ENCODE measurements at places on chromosomes 5 and 9.

DNA sequence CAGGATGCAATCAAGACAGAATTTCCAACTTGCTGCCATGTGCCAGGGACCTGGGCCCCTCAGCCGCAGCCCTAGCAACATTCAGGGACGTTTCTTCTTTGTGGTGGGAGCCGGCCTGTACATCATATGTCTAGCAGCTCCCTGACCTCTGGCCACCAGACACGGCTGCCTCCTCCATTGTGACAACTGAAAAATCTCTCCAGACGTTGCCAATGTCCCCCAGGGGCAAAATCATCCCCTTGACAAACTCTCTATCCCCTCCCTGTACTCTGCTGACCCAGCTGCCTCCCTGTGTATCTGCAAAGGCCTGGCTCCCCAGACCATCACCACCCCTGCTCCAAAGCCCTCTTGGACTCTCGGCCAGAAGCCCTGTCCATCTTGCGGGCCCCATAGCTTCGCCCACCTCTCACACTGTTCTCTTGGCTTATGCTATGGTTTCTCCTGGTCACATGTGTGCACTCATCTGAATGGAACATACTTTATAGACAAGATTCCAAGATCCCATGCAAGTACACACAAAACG, 40.8 kb downstream of the BICD2 start:
- no peak for DNase-seq

- DNase-seq, result no peak
Observed at GRCh38 chr5:149261246-149261645, 10.4 kb upstream of the AFAP1L1 start.

DNA sequence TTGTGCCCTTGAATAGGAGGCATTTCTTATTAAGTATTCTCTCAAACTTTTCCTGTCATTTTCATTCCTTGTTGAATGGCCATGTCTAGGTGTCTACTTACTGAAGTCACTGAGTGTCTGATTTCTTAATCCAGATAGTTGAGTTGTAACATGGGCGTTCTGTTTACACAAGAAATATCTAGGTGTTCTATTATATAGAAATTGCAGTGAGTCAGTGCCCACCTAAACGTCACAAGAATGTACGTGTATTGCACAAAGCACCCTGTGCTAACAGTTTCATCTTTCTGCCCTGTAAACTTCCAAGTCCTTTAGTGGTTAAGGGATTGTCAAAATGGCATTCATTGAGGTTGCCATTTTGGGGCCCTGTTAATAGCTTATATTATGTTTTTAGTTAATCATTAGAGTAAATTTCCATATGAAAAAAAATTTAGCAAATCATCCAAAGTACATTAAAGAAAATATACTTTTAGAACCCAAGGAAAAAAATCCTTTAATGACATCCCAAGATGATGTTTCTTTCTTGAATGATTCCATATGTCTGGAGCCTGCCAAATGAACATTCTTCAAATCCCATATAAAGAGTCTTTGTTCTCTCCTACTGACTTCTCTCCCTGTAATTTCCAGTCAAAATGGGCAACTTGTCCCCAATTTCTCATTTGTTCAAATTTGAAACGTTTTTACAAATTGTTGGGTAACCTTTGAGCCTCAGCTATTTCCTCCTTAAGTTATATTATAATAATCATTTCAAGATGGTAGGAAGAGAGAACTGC, 114.2 kb downstream of the GOLPH3 start:
- DNase-seq, result no peak

DNA sequence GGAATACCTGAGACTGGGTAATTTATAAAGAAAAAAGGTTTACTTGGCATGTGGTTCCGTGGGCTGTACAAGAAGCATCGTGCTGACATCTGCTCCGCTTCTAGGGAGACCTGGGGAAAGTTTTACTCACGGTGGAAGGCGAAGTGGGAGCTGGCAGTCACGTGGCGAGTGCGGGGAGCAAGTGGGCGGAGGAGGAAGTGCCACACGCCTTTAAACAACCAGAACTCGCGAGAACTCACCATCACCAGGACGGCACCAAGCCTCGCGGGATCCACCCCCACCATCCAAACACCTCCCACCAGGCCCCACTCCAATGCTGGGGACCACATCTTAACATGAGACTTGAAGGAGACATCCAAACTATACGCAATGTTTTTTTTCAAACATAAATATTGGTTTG, 406.2 kb upstream of the IRX4 start:
- no peak for DNase-seq

GRCh38 chr5:63032343-63032742, 453.7 kb downstream of the LRRC70 start:
- no peak for DNase-seq

Data from fibroblast of skin of right biceps (primary cell).